Activated B cell treated with CpG ODN at 0.5 μM for 24 hours (primary cell): ENCODE measurements at places on chromosomes 11 and 22.

DNA sequence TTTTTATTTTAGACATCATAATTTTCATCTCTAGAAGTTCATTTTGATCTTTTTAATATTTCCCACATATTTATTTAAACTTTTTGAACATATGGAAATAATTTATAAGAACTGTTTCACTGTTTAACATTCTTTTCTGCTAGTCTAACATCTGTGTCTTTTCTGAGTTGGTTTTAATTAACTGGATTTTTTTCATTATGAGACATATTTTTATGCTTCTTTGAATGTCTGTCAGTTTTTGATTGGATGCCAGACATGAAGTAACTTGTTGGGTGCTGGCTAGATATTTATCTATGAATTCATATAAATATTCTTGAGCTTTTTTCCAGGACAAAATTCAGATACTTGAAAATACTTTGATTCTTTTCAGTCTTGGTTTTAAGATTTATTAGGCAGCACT, 317.8 kb upstream of the NCAM1 start:
- DNase-seq, result no peak

GRCh38 chr22:26891429-26891828, 234.0 kb downstream of the MIAT start:
- DNase-seq, result no peak

DNA sequence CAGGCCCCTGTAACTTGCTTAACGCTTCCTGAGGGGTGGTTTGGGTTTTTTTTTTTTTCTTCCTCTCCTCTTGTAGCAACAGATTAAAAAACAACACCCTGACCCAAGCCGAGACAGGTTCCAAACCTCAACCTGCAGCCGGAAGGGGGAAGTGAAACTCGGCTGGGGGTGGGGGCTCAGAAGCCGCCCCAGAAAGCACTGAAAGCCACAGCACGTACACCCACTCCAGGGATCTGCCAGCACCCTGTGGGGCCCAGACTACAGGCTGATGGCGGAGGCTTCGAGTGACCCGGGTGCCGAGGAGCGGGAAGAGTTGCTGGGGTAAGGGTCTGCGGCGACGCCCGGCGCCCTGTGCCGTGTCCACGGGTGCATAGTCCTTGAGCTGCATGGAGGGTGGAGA, at the start of gene LSP1:
TSS of gene LSP1 (plus strand) at position 208 of the 400 bp plus-strand sequence. CDS start at position 269, 61 bp downstream.
- peak; percentile 83 for DNase-seq

DNA sequence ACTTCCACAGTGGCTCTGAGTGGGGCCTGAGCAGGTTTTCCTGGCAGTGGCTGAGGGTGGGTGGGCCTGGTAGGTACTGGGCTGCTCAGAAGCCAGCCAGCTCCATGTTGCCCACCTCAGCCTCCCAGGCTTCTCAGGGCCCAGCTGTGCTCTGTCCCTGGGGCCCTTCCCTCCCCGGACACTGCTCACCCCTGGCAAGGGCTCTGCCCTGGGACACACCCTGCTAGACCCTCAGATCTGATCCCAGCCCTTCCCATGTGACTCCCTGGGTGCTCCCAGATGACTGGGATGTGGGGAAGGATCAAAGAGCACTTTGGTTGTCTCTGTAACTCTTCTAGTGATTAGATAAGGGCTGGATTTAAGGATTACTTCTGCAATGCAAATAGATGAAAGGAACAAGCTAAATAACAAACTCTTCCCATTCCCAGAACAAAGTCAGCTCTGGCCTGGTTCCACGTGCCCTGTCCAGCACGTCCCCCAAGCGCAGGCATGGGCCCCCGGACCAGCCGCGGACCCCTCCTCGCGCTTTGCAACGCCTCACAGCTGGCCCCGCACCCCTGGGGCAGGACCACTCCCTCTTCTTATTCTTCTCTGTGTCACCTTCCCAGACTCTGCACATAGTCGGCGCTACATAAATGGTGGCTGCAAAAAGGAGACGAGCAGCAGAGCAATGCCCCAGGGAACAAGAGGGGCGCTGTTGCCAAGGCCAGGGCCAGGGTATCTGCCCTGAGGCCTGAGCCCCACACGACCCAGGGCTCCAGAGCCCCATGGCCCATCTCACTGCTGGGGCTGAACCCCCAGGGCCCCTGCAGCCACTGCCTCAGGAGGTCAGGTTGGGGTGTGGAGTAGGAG, 5.7 kb upstream of the KRTAP5-6 start:
- no peak for DNase-seq

DNA sequence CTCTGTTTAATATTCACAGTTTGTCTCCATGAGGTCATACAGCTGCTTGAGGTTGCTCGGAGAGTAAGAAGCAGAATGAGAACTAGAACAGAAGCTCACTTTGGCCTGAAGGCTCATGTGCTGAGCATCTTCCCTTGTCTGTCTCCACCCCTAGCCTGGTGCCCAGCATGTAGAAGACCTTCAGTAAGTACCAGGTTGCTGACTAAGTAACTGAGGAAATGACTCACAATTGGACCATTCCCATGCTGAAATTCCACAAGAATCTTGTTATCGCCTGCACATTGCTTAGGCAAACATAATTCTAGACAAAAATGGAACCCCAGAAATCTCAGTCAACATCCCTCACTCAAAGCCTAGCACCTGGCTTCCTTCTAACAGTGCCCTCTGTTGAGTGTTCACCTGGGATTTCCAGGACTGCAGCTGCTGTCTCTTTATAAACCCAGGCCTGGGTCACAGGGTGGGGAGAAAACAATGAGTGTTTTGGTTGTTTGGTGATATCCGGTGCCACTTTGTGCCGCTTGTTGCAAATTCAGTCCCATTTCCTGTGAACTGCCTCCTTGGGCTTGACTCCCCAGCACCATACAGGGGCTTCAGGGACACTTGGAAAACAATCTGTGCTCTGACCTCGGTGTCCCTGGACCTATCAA, 406.8 kb downstream of the ETS1 start:
- no peak for DNase-seq

DNA sequence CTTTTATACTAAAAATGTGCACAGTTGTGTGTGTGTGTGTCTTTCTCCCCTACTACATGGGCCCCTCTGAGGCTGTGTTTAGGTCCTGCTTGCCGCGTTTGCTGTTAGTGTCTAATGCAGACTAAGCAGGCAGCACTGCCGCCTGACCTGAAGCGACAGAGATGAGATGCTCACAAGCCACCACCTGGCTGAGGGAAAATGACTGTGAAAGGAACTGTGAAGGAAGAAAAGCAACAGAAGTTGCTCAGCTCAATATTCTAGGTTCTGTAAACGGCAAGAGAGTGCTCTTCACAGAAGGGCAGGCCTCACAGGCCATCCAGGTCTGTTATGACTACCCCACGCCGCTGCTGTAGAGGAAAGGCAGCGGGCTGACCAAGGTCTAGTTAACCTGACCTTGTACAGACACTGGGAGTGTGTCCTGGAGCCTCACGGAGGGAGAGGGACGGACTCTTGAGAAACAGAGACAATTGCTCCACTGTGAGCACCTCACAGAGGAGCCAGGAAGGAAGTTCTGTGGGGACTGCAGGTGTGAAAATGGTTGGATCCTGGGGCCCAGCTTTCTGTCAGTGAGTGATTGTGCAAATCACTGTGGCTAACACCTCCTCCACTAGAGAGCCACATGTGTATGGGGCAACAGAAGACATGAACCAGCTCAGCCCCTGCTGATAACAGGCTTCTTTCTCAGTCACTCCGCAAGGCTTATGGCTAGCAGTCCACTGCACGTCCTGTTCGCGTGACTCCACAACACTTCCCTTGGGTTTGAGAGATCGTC, 31.3 kb upstream of the YPEL1 start:
- no peak for DNase-seq

GRCh38 chr11:61679296-61679695, 895 bp upstream of the DAGLA start:
- no peak for DNase-seq

DNA sequence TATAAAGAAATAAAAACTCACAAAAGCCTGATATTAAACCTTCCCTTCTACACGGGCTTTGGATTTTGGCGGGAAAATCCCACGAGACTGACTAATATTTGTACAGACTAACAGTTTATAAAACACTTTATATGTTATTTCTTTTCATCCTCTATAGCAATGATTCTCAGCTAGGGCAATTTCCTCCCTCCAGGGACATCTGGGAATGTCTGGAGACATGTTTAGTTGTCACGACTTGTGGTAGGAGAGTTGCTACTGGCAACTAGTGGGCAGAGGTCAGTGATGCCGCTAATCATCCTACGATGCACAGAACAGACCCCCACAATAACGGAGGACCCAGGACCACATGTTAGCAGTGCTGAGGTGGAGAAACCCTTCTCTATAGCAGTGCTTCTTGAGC, 304.8 kb upstream of the PITPNB start:
- DNase-seq, result no peak

DNA sequence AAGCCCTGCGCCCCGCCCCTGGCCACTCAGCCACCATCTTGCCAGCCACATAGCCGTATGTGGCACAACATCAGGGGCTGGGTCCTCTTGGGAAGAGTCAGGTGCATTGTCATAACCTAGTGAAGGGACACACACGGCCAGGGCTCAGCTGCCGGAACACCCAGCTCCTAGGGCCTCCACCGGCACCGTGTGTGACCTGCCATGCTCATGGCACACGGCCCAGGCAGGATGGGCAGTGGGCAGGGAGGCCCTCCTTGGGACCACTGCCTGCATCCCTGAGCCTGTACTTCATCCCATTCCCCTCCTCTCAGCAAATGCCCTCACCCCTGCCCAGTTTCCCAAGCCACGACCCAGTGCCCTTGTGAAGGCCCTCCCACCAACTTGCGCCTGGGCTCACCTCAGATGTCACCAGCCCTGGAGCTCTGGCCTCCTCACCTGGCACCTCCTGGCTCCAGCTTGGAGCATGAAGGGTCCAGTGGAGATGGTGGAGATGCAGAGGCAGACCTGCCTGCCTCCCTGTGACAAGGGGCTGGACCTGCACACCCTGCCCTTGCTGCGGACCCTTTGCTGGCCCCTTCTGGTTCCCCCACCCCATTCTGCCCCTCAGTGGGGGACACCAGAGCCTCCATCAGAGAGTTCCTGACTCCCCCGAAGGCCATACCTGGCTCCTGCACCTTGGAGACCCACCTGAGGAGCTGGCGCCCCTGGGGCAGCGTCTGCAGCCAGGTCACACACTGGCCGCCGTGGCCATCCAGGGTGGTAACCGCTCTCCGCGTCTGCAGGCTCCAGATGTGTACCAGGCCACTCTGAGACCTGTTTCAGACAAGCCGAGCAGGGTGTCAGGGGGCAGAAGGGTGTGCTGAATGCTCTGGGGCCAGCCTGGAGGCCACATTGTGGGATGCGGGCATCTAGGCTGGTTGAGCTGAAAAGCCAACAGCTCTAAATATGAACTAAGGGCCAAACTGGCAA, 34.5 kb downstream of the GNB1L start:
- DNase-seq, result no peak

GRCh38 chr11:46533396-46534100, 60.3 kb downstream of the AMBRA1 start:
- DNase-seq, result no peak

DNA sequence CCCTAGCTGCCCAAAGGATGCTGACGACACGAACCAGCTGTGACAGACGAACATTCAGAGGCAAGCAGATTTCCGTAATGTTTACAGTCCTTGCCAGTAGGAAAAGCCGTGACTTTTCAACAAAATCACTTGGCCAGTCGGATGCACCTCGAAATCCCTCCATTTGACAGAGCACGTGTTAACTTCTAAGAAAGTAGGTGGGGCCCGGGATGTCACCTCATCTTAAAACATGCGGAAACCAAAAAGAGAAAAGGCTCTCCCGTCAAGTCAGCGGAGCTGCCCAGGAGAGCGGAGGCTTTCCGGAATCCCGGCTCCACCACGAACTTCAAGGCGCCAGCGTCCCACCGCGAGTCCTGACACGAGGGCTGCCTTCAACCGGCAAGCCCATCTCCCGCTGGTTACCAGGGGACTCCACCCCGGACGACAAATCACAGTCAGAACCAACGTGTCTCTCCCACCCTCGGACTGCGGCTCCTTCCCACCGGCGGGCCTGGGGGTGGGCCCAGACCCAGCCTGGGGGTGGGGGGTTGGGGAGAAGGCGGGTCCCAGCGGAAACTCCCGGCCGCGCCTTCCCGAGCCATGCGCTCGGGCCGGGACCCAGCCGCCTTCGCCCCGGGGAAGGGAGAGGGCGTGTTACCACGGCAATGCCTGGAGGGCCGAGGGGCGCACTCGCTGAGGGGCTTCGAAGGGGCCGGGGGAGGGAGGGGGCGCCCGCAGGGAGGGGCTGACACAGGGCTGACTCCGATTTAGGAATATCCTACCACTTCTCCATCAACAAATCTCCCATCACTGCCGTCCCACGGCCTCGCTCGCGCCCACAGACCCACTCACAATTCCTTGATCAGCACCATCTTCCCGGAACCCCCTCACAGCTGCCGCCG, 475 bp downstream of the PITPNB start:
- peak; percentile 50 for DNase-seq

DNA sequence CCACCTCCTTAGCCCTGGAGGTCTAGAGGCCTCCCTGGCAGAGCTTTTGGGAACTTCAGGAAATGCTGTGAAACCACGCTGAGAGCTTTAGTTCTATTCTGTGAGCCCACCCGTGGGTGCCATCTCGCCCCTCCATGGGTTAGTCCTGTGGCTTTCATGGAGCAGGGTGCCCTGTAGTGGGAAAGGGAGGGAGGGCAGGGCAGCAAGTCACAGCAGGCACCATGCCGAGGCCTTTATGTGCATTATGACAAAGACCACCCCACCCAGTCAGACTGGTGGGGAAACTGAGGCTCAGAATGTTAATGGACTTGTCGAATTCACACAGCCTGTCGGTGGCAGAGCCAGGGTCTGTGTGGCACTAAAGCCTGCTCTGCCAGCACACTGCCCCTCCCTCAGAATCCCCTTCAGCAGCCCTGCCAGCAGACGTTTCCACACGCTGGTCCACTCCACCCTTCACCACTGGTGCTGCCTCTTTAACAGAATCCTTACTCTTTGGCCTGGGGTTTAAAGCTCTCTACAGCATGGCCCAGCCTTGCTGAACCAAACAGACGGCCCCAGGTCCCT, 13.4 kb downstream of the TMPRSS13 start:
- no peak for DNase-seq

- no peak for DNase-seq
Measured at GRCh38 chr11:46865340-46865739, 19.3 kb upstream of the CKAP5 start.

GRCh38 chr22:43528601-43529360, 117.0 kb downstream of the MPPED1 start:
- DNase-seq, result no peak

GRCh38 chr11:125874556-125875124, 12.8 kb upstream of the HYLS1 start:
- no peak for DNase-seq

- no peak for DNase-seq
Measured at GRCh38 chr11:6197466-6198200, 1.4 kb upstream of the OR52W1 start.

DNA sequence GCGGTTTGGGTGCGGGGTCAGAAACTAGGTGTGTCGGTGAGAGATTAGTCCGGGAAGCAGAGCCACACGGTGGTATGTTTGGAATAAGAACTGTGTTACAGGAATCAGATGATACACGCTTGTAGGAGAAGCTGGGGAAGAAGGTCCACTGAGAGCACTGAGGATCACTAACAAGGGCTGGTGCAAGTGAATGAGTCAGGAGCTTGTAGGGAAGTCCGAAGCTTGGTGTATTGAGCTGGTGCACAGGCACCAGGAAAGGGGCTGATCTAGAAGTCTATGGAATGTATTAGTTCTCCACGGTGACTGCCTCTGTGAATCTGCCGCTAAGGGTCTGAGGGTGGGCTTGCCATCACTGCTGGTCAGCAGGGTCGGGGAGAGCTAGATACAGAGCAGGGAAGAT, 18.8 kb upstream of the GRK3 start:
- DNase-seq, result no peak
